T-helper 17 cell (primary cell): ENCODE measurements at places on chromosomes 5 and 9. TPM values are rescaled to one million over a fixed set of nuclear protein-coding genes. Genes with fewer than 3 reads are reported as not detected.

FPGS gene
- total RNA-seq = 80.6 TPM

PCDHA11 gene
- total RNA-seq = not detected

PCDHGC5 gene
- total RNA-seq = not detected

CCL27 gene
- not detected for total RNA-seq

FAM13B gene
- 46.8 TPM for total RNA-seq

PDZD2 gene
- 1.4 TPM for total RNA-seq

IGIP gene
- 3.2 TPM for total RNA-seq

FAM78A gene
- 59.5 TPM for total RNA-seq

ECSCR gene
- total RNA-seq = not detected

MYOZ3 gene
- total RNA-seq = not detected

CTSV gene
- total RNA-seq = not detected

SSNA1 gene
- 48.3 TPM for total RNA-seq

EHMT1 gene
- total RNA-seq = 108 TPM

HTR1A gene
- not detected for total RNA-seq
